ENCODE measurements at places on chromosomes 3 and 15.
A peak's percentile ranks its signal among the peaks of the same experiment; 100 is the strongest.

DNA sequence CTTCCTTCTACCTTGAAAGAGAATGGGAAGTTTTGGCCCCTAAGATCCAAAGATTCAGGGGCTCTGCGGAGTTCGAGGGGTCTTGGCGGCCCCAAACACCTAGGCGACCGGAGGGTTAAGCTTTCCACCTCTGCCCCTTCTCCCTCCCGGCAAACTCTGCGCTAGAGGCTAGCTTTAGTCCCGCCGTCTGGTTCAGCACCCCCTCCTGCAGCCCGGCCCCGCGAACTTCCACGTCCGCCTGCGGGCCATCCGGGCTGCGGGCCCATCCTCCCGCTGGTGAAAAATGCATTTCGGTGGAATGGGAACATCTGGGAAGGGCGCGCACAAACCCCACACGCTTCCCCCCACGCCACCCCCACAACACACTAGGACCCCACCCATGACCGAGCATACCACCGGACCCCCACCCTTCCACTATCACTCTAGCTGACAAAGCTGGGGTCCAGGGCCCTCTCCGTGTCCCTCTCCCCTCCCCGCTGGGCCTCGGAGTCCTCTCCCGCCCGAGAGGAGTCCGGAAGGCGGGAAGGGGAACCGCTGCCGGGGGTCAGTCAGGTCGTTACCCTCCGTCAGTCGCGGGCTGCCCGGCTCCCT lies 1.0 kb downstream of the SHOX2 start:
- DNase-seq = no peak

- no peak for DNase-seq
Measured at GRCh38 chr15:66901336-66902100, 163.9 kb upstream of the SMAD3 start.

DNA sequence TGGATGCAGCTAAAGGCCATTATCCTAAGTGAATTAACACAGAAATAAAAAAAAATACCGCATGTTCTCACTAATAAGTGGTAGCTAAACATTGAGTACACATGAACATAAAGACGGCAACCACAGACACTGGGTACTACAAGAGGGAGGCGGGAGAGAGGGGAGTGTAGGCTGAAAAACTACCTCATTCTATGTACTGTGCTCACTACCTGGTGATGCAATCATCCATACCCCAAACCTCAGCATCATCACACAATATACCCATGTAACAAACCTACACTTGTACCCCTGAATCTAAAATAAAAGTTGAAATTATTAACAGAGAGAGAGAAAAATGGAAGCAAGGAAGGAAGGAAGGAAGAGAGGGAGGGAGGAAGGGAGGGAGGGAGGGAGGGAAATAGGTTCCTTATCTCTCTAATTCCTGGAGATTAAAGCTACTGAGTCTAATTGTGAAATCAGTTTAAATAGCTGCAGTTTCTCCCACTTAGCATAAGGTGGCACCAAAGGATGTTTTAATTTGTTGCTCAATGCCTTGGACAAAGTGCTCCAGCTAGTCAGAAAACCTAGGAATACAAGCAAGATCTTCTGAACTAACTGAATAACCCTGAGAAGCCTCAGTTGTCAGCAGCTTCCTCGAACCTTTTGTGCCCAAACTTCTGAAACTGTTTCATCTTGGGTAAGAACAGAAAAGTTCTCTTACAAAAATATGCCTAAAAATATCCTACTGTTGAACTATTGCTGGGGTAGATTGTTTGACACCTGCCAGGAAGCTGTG lies 79.4 kb upstream of the ATP11B start:
- peak; percentile 58 for DNase-seq

- DNase-seq = no peak
Measured at GRCh38 chr3:98780343-98780742, 17.2 kb downstream of the ST3GAL6 start.

DNA sequence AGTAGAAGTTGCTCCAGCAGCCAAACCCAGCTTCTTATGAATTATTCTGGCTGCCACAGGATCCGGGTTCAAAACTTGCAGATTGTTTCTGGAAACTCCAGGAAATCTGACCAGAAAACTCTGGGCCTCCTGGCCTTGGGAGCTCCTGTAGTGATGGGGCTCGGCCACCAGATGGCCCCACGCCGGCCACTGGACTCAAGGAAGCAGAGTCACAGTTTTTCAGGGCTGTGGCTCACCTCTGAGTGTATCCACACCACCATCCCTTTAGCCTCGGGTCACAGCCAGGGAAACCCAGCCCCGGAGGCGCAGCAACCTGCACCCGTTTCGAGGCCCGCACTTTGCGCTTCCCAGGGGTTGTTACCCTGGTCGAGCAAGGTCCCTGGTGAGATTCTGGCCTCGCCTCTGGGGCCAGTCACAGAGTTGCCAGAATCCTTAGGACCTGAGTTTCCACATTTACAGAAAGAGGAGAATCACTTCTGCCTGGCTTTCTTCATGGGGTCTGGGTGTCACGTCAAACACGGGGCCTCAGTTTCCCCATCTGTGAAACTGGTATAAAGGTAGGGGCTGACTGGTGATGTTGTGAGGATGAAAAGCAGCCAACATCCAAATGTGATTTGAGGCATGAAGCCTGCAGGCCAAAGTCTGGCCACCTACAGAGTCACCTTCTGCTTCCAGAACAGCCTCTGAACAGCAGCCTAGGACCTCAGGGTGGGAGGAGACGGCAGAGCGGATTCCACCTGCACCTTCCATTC lies 53.5 kb upstream of the LCTL start:
- peak; percentile 14 for DNase-seq

DNA sequence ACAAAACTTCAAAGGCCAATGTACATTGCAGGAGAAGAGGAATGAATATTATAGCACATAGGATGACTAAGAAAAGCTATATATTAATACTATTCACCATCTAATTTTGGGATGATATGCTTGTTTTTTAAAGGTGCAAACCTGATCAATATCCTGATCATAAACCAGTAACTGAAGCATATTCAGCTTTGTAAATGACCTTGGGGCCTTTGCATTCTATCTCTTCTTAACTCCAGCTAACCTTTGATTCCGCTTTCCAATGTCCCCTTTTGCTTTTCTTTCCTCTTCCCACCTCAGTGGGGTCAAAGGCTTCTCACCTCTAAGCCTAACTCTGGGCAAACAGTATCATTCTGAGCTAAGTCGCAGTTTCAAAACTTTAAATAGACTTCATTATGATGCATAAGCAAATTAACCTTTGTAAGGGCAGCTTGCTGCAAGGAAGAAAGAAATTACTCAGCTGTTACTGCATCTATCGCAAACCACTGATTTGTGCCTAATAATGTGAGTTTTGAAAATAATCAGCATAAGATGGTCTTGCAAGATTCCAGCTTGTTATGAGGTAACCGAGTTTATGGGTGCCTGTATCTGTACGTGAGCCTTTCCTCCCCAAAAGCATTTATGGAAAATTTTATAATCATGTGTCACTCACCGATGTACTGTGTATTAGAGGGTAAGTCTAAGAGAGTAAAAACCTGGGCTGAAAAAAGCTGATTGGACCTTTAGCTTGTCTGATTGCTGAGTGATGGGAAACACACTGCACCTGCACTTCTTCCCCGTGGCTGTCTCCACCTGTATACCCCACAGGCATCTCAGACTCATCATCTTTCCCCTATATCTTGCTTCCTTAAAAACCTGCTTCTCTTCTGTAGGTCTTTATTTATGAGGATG lies 116.8 kb downstream of the TPRG1 start:
- no peak for DNase-seq

DNA sequence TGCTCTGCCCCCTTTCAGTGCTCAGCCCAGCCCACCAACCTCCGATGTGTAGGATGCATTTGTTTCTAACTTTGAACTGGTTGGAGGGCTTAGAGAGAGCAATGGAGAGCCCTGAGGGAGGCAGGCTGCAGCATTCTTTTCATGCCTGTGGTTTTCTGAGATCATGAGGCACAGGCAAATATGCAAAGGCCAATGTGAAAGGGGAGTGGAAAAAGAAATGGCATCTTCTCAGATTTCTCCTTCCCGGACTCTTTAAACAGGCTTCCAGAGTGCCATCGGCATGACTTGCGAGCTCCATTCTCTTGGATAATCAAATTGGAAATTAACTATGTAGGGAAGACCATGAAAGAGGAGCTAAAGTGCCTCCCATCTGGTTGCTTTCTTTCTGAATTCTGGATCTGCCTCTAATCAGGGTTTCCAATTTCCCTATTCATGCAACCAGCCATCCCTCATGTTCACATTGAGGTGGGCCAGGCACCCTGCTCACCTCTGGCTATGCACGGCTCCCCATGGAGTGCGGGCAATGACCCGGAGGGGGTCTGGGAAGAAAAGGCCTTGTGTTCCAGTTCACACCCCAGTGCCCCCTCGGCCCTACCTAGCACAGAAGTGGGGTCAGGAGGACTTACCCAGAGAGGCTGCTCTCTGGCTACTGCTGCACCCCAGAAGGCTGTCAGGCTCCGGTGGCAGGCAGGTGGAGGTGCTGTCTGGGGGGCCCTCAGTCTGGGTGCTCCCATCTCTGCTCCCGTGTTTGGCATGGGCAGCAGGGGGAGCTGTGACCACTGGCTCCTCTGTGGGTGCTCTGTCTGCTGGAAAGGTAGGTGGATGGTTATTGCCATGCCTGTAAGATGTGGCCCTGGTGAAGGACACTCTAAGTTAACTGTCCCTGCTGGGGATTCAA lies 16.1 kb downstream of the AMOTL2 start:
- DNase-seq = peak; percentile 14

DNA sequence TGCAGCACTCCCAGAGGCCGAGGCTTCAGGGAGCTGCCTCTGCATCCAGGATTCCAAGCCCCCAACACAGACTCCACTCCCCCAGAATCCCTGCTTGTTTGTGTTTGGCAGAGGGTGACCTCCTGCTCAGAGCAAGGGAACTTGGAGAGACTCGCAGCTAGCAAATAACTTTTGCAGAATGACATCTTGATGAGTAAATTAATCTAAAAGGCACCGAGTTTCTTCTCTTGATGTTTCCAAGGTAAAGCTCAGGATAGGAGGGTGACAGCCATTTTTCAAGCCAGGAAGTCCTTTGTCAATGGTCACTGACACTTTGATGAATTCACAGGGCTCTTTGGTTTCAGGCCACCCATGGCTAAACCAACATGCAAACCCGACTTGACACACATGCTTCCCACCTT lies 523.0 kb downstream of the NTRK3 start:
- DNase-seq = no peak

DNA sequence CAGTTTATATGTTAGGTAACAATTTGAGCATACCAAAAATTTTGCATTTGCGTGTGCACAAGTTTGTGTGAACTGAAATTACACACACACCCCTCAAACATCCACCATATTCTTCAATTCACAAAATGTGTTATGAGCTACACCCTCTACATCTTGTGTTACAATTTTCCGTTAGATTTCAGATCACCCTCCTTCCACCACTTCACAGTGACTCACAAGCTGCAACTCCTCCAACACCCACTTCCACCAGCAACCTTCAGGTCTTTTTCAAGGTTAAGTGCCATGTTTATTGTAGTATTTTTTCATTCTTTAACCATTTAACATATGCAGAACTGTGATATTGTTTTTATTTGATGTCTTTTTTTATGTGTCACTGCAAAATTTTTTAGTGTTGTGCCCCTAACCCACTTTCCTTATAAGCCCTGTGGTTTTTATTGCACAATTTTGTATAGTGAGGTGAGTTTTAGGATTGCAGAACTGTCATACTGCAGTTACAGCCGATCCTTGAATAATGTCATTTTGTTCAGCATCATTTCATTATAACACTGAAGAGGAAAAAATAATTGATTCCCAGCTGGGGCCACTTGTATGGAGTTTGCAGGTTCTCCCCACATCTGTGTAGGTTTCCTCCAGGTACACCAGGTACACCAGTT lies 148.9 kb downstream of the PLCL2 start:
- no peak for DNase-seq

DNA sequence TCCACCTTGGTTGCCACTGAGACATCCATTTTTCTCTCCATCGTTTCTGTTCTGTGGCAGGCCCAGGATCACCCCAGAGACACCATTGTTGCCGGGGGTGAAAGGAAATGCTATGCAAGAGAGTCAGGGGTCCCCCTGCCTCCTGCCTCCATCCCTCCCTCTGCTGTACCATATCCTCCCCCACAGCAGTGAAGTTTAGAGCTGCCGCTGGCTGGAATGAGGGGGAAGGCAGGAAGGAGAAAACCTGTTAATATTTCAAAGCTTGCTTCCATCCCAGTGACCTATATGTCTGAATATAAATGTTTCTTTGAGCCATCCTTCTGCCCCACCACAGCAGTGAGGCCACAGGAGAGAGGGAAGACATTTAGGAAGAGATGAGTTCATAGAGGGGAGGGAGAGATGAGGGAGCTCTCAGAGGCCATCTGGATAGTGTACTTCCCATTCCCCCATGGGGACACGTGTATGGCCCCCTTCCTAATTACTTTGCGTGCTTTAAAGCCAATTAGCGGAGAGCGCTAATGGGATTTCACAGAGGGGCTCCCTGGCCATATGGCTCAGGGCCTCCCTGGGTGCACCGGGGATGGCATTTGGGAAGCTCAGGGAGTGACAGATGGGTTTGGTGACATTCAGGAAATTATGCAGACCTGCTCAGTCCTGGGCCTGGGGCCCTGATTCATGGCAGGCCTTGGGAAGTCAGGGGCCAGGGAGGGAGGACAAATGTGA lies 40.4 kb upstream of the CHRNB4 start:
- no peak for DNase-seq

All from CD4-positive, alpha-beta T cell treated with Interleukin-12 subunit alpha and Interleukin-12 subunit beta, for 1 hour (primary cell).